IPS DF 19.7 (cell line): ENCODE measurements at places on chromosomes 16 and 17.

- DNase-seq, result no peak
These were observed 2.7 kb downstream of the MAP3K14 start for GRCh38 chr17:45313996-45314740.

DNA sequence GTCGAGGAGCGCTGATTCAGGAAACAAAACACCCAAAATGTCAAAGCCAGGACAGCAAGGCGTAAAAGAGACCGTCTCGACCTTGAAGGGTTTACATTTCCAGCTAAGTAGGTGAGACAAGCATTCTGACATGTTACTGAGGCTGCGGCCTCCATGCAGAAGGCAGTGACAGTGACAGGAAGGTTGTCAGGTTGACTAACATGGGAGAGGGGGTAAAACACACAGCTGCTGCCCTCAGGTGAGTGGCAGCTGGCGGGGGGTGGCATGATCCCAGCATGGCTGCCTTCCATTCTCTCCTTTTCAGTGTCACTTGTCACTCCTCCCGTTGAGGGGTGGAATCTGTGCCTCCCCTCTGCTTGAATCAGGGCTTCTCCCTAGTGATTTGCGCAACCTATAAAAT, 31.9 kb upstream of the CRHR1 start:
- DNase-seq, result no peak

- DNase-seq, result no peak
These were observed 15.2 kb downstream of the CYB5D1 start for GRCh38 chr17:7873051-7873450.

- DNase-seq, result no peak
These were observed 10.4 kb downstream of the USB1 start for GRCh38 chr16:58011652-58012051.

GRCh38 chr17:51259564-51260236, at the start of gene MBTD1:
TSS of gene MBTD1 (minus strand) at chr17:51260049. CDS start at chr17:51225161, 34,888 bp downstream.
- peak; percentile 88 for DNase-seq

DNA sequence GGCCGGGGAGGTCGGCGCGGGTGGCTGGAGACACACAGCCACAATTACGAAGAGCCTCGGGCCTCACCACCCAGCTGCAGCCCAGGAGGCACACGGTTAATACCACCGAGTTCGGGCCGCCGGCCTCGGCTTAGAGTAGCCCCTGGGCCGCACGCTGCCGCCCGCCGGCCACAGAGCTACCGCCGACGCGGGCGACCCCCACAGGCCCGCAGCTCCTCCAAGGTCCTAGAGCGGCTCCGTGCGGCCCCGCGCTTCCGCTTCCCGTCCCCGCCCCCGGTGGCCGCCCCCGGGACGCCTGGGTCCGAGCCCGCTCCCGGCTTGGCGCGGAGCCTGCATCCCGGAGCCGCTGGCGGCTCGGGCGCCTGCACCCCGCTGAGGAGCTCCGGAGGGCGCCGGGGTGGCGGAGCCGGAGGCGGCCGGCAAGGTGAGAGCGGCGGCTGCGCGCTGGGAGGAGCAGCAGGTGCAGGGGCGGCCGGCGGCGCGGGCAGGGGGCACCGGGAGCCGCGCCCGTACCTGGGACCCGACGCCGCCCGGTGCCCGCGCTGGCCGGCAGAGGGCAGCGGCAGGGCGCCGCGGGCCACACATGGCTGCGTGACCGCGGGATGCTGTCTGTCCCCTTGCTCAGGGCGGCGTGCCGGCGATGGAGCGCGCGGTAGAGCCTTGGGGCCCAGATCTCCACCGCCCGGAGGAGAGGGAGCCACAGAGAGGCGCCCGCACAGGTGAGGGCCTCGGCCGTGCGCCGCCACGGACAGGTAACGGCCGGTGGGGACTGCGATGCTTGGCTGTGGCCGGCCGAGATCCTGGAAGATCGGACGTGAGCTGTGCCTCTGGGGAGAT, at the start of gene ZNF48:
Gene ZNF48, plus strand, starts transcription at position 266 of the 837 bp plus-strand sequence. Its CDS starts 375 bp downstream, at position 641.
- peak; percentile 77 for DNase-seq

DNA sequence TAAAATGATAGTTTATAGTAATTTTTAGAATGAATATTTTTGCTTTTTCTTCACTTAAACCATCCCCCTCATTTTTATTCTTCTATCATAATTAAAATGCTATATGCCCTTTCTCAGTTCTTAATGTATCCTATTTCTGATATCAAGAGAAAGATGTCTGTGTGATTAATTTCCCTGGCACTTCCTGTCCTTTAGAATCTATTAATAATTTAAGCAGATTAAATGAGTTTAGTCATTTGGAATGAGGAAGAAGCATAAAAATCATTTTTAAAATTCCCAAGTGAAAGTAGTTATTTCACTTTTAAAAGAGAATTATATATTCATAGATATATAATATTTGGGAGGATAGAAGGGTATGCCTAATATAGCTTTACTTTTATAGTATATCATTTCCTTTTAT, 27.8 kb upstream of the CDR2 start:
- DNase-seq, result no peak

GRCh38 chr16:85862476-85863383, 36.2 kb upstream of the IRF8 start:
- DNase-seq, result no peak

GRCh38 chr16:25692351-25692741, 587 bp downstream of the HS3ST4 start:
- no peak for DNase-seq

GRCh38 chr17:6862825-6863224, 31.3 kb upstream of the TEKT1 start:
- DNase-seq, result no peak

DNA sequence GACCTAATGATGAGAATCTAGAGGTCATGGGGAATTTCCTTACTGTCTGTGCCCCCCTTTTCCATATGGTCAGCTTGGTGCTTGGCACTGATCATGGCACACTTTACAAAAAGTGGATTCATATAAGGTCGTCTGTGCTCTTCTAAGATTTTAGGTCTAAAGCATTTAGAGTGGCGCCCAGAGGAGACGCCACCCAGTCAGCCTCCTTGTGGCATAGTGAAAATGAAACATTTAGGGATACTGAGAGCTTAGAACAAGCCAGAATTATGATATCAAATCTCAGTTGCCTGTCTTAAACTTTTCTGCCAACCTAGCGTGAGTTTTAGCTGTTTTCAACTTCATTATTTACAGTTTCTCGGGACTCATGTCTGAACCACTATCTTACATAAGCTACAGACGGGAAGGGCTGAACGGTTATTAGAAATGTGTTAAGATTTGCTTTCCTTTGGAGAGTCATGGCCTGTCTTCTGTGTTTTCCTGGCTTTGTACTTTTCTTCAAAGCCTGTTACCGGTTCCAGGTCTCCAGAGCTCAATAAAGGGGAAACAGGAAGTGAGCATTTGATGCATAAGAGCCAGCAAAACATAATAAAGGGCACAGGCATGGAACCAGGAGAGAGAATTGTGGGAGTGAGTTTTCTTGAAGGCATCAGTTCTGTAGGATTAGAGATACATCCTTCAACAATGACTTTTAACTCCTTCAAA, 13.7 kb downstream of the ZNRF1 start:
- no peak for DNase-seq

- DNase-seq, result no peak
These were observed 2.7 kb downstream of the ULK2 start for GRCh38 chr17:19865021-19865420.

DNA sequence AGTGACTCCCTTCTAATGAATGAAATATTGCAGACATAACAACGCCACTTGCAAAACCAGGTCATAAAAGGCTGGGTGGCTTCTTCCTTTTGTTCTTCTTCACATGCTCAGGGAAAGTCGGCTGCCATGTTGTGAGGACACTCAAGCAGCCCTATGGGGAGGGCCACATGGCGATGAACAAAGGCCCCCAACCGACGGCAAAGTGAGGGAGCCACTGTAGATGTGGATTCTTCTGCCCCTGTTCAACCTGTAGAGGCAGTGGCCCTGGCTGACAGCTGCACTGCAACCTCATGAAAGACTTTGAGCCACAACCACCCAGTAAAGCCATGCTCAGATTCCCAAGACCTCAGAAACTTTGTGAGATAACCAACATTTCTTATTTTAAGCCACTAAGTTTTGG, 203.5 kb upstream of the TNRC6C start:
- no peak for DNase-seq

- no peak for DNase-seq
These were observed 168.8 kb downstream of the AATF start for GRCh38 chr17:37117373-37118142.

GRCh38 chr17:77200711-77201110, 59.9 kb downstream of the SEC14L1 start:
- no peak for DNase-seq

DNA sequence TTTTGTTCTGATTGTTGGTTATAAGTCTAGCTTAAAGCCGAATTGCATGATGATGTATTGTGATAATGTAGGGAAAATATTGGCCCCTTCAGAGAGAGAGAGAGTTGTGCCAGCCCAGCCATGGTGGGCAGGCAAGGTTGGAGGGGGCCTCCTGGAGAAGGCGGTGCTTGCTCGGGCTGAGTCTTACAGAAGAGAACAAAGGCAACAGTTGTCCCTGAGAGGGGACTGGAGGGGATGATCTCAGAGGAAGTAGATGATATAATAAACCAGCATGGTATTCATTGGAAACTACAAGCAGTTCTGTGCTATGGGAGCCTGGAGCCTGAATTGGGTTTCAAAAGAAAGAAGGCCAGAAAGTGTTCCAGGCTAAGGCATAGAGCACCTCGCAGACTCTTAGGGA, 173.8 kb downstream of the RPTOR start:
- no peak for DNase-seq

GRCh38 chr17:66712453-66712852, 122.5 kb upstream of the CACNG5 start:
- DNase-seq, result no peak

- no peak for DNase-seq
These were observed 120.3 kb upstream of the CIBAR2 start for GRCh38 chr16:85232369-85233142.

- DNase-seq, result no peak
These were observed 2.3 kb downstream of the SLFN5 start for GRCh38 chr17:35245196-35245486.

GRCh38 chr16:57266531-57267260, 17.8 kb downstream of the PLLP start:
- no peak for DNase-seq

- no peak for DNase-seq
These were observed 7.8 kb upstream of the PRSS21 start for GRCh38 chr16:2809149-2809760.

DNA sequence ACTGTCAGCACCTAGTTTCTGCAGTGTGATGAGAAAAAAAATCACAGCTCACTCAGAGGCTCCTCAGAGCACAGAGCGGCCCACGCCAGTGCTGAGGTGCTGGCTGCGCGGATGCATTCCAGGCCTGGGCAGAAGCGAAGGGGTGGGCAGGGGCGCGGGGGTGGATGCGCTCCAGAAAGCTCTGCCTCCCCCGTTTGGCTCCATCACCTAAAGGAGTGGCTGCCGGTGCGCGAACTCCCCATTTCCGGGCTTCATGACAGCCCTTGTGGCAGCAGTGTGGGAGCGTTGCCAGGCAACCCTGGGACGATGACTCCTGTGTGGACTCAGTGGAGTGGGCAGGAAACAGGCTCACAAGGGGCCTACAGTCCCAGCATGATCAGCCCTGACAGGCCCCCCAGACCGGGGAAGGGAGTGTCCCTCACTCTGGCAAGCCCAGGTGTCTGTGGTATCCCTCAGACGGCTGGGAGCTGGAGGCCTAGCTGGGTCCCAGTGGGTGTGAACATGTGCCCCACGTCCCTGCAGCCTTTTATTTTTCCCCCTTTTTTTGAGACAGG, 32.8 kb upstream of the NUDT16L1 start:
- no peak for DNase-seq

DNA sequence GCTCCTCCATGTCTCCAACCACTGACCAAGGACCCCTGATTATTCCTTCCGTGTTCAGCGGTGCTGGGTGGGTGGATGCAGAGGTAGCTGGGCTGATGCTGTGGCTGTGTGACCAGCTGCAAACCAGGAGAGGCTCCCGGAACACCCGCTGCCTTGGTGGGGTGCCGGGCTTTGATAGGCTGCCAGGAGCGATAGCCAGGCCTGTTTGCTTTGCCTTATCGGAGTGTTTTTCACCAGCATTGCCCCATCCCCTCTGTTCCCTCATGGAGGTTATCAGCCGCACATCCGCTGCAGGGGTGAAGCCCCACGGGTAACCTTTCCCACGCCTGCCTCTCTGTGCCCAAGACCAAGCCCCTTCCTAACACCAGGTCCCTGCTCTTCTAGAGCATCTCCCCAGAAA, 354.3 kb downstream of the C16orf95 start:
- DNase-seq, result no peak

DNA sequence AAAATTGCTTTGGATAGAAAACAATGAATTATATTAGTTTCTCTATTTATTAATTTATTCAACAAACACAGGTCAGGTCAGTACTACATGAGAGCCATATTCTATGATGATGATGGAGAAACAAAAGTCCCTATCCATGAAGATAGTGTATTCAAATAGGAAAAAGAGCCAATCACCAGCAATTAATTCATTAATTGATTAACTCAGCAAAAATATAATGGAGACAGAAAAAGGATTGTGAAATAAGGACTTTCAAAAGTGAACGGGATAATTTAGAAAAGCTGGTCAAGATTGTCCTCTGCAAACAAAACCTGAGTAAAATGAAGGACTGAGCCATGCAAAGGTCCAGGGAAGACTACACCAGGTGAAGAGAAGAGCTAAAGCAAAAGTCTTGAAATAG, 1517.7 kb upstream of the CDH8 start:
- no peak for DNase-seq

DNA sequence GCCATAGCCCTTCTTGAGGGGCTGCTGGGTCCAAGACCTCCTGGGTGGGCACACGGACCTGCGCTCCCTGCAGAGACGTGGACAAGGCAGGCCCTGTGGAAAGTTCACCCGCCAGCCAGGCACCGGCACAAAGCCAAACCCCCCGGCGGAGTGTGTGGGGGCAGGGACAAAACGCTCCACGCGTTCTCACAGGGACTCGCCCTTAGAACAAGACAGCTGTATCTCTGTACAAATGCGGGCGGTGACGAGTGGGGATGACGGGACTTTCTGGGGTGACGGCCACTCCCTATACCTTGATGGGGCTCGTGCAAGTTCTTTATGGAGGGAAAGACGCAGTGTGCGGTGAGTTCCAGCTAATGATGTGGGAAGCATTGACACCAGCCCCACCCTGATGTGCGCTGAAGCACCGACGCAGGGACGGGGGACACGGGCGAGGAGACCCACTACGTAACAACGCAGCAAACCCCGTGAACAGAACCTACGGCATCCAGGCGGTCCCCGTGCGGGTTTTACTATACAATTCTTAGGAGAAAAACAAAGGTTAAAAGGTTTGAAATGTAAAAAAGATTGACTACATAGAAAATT, 49.4 kb downstream of the LMF1 start:
- DNase-seq, result no peak
